Activated CD4-positive, alpha-beta T cell treated with anti-CD3 and anti-CD28 coated beads, Interleukin-2, amount 10 ng/mL, durations not matched to agents 7 days and 5 days (primary cell): ENCODE measurements at places on chromosomes 5 and 9.

- DNase-seq = no peak
These were observed 1176.8 kb downstream of the EFNA5 start for GRCh38 chr5:106493910-106494309.

- DNase-seq = no peak
These were observed 93.1 kb upstream of the FTMT start for GRCh38 chr5:121758615-121759014.

GRCh38 chr9:12718482-12719026 lies 25.4 kb downstream of the TYRP1 start:
- DNase-seq = no peak

- no peak for DNase-seq
These were observed 1.8 kb downstream of the CCNH start for GRCh38 chr5:87410931-87411330.

GRCh38 chr5:16671208-16671607 lies 54.4 kb upstream of the RETREG1 start:
- DNase-seq = no peak

DNA sequence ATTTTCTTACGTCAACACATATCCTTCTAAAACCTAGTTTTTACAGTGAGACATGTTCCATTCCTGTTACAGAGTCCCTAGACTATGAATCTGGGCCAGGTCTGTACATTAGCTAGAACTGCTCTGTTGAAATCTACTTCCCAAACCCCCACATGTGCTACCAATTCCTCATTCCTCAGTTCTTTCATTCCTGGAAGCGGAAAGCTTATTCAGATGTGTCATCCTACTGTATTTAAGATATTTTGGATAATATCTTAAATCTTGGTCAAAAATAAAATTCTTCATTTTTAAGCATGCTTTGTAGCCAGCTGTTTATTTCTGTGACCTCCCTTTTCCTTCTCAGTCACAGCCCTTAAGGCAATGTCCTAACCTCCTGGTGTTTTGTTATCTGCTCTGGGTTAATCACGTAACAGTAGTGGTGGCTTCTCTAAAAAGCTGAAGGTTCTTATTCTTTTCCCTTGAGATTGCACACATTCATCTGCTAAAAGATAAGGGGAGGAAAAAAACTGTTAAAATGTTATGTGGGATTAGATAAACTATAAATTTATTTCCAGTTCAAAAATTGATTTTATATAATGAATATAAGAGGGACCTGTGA lies 35.6 kb downstream of the GLRX start:
- no peak for DNase-seq

DNA sequence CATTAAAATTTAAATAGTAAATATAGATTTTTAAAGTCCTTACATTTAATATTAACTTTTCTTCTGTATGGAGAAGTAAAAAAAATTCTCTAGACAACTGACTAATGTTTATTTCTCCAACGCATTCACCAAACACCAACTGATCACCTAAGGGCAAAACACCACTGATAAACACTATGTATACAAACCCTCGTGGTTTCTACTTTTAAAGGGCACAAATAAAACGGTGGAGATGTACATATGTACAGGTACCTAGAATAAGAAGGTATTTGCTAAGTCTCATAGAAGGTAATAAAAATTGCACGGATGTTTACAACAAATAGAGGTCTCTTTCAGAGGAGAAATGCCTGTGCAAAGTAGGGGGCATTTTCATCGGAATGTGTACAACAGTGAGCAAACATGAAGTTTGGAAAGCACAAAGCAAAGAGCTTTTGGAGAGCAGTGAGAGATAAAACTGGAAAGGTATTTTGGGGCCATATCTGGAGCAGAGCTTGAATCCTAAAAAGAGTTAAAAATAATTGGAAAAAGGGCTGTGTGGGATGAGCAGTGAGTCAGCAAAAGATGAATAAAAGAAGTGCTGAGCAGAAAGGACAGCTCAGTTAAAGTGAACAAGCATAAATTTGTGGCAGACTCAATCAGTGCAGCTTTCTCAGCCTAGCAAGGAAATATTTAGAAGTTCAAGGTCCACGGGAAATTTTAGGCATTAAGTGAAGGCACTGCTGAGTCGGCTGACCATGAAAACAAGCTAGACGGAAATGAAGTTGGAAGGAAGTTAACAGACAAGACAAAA lies 160.0 kb downstream of the TMEM161B start:
- no peak for DNase-seq
